ENCODE measurements at places on chromosomes 7 and 10.

DNA sequence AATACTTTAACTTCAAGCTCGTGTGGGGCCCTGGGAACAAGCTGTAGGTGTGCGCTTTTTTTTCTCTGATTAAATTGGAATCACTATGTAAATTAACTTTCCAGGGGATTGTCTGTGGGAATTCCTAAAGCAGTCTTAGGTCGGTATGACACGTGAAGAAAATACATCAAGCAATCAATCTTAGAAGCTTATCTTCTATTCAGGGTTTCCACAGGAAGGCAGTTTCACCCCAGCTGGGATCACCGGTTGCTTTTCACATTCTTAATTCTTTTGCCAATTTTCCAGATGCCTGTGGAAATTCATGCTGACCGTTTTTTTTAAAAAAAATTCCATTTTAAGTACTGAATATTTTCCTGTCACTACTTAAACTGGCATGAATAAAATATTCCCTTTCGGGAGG, 41.9 kb downstream of the CAMK1D start:
- no peak for DNase-seq

- no peak for DNase-seq
These were observed 7.6 kb downstream of the ASB15 start for GRCh38 chr7:123608991-123609882.

GRCh38 chr10:43292755-43293676, 26.2 kb upstream of the RASGEF1A start:
- DNase-seq = peak; percentile 53

DNA sequence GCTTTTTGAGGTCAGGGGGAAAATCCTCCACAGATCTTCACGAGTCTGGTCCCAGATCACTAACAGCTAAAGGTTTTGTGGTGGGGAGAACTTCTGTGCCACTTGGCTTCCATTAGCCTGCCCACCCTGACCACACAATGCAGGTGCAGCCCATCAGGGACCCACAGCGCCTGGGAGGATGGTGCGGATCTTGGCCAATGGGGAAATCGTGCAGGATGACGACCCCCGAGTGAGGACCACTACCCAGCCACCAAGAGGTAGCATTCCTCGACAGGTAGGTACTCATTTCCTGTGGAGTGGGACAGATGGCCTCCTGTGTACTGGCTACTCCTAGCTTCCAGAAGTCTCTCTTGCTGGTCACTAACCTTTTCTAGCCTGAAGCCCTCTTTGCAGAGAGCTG, 1.5 kb downstream of the FAM241B start:
- no peak for DNase-seq

GRCh38 chr10:89627830-89628229, 17.2 kb downstream of the PANK1 start:
- DNase-seq = no peak

DNA sequence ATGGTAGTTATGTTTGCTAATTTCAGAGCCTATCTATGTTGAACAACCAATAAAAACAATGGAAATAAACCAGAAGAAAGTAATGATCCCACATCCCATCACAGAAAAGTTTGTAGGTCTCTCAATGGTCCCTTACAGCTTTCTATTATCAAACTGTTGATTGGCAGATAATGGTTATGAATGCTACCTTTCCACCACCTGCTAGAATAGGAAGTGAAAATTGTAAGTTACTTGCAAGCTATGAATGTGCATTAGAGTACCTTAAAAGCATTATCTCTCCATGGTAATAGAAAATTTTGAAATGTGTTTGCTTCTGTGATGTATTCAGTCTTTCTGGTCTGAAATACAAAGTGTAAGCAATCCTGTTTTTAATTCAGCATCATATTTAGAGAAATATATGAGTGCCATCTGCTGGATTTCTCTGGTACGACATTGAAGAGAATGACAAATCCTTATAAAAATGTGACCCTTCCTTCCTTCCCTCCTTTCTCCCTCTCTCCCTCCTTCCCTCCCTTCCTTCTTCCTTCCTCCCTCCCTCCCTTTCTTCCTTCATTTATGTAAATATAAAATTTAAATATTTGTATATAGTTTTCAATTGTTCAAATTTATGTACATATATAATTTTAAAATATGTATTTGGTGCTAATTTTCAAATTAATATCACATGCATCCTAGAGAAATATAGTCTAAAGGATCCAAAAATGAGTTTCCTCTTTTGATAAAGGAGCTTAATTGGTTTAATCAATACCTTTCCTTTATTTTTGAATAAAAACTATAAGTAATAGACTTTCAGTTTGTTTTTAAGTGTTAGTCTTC, 41.4 kb upstream of the PNLIPRP3 start:
- DNase-seq = no peak

GRCh38 chr10:114347241-114347640, 57.1 kb downstream of the AFAP1L2 start:
- DNase-seq = no peak

GRCh38 chr10:9038146-9038714, 983.7 kb downstream of the GATA3 start:
- no peak for DNase-seq

GRCh38 chr7:4621396-4621795, 60.7 kb upstream of the FOXK1 start:
- no peak for DNase-seq

DNA sequence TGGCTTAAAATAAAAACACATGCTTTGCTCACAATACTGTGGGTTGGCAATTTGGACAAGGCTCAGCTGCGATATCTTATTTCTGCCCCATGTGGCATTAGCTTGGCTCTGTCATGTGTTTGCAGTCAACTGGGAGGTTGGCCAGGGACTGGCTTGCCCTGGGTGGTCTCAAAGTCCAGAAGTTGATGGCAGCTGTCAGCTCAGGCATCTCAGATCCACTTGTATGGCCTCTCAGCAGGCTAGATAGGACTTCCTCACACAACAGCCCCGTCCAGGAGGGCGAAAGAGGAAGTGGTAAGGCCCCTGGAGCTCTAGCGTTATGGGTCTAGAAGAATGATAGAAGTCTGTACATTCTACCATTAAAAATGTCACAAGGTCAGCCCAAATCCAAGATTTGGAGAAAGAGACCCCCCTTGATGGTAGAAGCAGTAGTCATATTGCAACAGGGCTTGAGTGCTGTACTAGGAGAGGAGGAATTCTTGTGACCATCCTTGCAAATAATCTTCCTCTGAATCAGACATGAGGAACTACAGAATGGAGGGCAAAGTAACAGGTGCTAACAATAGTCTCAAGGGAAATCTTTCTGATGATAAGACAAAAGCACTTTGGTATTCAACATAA, 166.2 kb downstream of the FAM107B start:
- DNase-seq = no peak

GRCh38 chr7:25263337-25263736, 35.1 kb upstream of the NPVF start:
- DNase-seq = no peak

DNA sequence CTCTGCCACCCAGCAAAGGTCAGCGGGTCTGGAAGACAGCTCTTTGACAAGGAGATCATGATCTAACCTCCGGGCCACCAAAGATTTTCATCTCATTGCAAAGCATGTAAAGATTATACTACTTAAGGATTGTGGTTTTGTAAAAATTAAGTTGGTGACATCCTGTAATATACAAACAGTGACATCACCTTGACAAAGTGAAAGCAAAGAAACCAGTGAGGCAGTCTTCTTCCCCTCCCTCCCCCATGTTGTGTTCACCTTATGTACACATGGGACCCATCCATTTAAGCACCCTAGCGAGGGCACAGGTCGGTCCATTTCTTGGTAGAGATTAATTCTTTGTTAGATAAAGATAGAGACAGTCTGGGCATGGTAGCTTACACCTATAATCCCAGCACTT, 3.9 kb downstream of the MDH2 start:
- no peak for DNase-seq

GRCh38 chr7:46745707-46746090, 824.6 kb upstream of the IGFBP3 start:
- no peak for DNase-seq

DNA sequence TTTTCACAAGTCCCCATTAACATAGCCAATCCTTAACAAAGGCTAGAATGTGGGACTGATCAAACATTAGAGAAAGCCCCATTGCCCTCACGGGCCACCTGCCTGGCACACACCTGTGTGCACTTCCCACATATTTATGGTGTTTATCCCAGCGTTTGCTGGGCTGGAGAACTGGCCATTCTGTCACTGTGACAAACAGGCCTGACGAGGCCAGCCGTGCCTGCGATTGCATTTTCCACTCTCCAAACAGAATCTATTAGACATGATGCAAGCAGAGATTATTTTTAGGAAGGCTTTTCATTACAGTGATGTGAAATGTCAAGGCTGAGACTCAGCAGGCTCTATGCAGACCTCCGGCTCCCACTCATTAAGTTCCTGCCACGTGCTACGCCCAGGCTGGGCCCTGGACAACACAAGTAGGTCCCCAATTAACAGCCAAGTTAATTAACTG, 20.4 kb downstream of the PTPRN2 start:
- DNase-seq = no peak

GRCh38 chr7:108374899-108375298, 81.3 kb downstream of the NRCAM start:
- DNase-seq = no peak

DNA sequence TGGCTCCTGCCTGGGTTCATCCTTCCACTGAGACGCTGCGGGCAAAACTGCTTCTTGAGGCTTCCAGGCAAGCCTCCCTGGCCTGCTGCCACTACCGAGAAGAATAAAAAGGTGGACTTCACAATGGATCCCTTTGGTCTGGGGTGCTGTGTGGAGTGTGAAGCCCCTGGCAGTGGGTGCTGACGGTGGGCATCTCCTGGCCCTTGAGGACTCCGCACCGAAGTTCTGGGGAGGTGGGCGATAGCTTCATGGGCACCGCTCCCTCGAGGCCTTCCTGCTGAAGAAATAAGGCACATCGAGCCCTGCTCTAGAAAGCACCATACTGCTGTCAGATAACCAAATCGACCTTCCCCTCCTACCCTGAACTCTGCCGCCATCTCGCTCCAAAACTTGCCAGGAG, 106.6 kb upstream of the CTBP2 start:
- DNase-seq = no peak

GRCh38 chr10:67280405-67280804, 354.6 kb downstream of the LRRTM3 start:
- DNase-seq = no peak

GRCh38 chr7:128701062-128701785, 29.1 kb downstream of the GARIN1A start:
- no peak for DNase-seq

- DNase-seq = no peak
These were observed 178.2 kb upstream of the PITRM1 start for GRCh38 chr10:3350617-3351258.

DNA sequence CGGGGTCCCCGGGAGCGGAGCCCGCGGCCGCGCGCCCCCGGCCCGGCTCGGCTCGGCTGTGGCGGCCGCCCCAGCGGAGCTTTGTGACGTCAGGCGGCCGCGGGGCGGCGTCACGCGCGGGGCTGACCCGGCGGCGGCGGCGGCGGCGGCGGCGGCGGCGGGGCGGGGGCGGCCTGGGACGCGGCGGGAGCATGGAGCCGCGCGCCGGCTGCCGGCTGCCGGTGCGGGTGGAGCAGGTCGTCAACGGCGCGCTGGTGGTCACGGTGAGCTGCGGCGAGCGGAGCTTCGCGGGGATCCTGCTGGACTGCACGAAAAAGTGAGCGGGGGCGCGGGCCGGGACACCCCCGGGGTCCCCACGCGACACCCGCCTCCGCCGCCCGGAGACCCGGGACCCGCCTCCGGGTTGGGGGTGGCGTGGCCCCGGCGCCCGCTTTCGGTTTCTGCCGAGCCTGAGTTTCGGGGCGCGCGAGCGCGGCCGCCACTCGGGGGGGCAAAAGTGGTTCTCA, at the start of gene PWWP2B:
Gene PWWP2B (plus strand): TSS at position 165 of the 506 bp plus-strand sequence. CDS start 27 bp downstream, at position 192.
- no peak for DNase-seq

GRCh38 chr10:104127411-104127810, 5.4 kb downstream of the SFR1 start:
- no peak for DNase-seq

DNA sequence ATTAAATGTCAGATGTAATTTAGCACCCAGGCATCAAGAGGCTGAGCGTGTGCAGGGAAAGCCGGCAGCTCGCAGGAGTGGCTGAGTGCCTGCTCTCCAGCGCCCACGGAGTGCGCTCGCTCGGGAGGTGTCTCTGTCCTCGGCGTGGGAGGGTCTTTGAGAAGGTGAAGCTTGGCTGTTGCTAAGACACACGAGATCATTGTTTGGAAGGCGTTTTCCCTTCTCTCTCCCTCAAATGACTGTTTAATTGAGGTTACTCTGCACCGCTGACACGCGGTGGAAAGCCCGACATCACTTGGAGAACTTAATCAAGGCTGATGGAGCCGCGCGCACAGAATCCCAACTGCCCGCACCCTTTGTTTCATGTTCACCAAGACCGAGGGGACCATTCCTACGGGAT, 414.6 kb downstream of the DNAJB6 start:
- DNase-seq = no peak

DNA sequence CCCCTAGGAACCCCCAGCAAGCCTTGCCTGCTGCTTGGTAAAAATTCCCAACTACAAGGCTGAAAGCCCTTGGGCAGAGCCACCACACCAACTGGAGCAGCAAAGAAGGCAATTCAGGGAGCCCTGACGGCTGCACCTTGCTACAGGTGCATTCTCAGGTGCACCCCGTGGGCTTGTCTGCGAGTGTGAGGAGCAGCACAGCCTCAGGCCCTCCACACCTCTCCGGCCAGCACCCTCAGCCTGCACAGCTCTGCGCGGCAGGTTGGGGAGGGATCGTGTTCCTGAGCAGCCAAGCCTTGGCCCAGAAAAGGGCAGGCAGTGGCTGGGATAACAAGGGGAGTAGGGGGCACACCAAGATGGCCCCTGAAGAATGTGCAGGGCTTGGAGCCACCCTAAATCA, 104.1 kb downstream of the FAM53B start:
- no peak for DNase-seq

DNA sequence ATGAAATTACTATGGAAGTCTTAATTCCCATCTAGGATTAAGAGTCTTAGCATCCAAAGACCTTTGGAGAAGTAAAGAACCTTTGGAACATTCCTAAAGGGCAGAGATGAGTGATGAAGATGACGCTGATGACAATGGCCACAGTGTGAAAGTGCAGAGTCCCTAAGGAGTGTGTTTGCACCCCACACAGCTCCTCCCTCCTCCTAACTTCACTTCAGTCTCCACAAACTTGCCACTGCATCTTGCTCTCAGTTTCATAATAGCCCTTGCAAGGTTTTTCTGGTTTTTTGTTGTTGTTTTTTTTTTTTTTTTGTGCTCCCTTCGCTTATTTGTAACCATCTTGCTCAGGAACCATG, 117.5 kb upstream of the ANLN start:
- DNase-seq = no peak
